ENCODE measurements at places on chromosomes 3 and 15.

- DNase-seq, result no peak
Observed at GRCh38 chr3:141371882-141372281, 3.6 kb downstream of the ZBTB38 start.

- DNase-seq, result no peak
Observed at GRCh38 chr15:83930392-83931212, 276.7 kb downstream of the ADAMTSL3 start.

DNA sequence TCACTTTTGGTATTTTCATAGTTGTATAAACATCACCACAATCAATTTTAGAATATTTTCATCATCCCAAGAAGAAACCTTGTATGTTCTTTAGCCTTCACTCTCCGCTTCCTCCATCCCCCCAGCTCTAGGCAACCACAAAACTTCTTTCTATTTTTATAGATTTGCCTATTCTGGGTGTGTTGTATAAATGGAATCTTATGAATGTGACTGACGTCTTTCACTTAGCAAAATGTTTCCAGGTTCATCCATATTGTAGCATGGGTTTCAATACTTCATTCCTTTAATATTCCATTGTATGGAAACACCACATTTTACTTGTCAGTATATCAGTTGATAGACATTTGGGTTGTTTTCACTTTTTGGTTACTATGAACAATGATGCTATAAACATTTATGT lies 335.8 kb upstream of the GOLIM4 start:
- no peak for DNase-seq

DNA sequence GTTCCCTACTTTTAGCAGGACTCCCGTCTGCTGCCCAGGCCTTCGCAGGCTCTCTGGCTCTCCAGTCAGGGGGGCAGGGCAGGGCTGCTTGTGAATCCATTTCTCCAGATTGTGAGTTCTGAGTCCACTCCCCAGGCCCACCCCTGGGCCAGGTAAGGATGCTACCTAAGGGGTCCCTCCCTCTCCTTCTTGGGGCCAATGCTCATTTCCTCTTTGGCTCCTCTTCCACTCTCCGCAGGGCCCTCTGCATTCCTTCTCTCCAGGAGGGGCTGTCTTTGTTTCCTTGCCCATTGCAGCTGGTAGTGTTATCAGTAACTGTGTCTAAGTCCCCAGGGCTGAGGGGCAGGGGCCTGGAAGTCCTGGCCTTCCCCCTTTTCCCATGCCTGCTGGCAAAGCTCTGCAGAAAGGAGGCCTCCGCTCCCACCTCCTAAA lies 13.0 kb upstream of the CACNA2D2 start:
- DNase-seq, result no peak

- DNase-seq, result no peak
Observed at GRCh38 chr15:34724481-34724880, 30.3 kb downstream of the GJD2 start.

GRCh38 chr3:61595288-61595687 lies 33.9 kb downstream of the PTPRG start:
- peak; percentile 28 for DNase-seq

- no peak for DNase-seq
Observed at GRCh38 chr3:129040579-129041300, 19.8 kb upstream of the GP9 start.

- no peak for DNase-seq
Observed at GRCh38 chr3:48047841-48048464, 31.7 kb upstream of the MAP4 start.

Measured in ELR (cell line).